ENCODE measurements at places on chromosomes 4 and X. TPM values are rescaled to one million over a fixed set of nuclear protein-coding genes. Genes with fewer than 3 reads are reported as not detected.

The NLGN3 gene
- 11.7 TPM for total RNA-seq

The SAT1 gene
- 55.8 TPM for total RNA-seq

The GDPD2 gene
- total RNA-seq: 7.0 TPM

The MBNL3 gene
- 3.4 TPM for total RNA-seq

The CT45A2 gene
- total RNA-seq: not detected

The FGF2 gene
- 127 TPM for total RNA-seq

The PPP2R2C gene
- 9.4 TPM for total RNA-seq

The WDR45 gene
- 21.4 TPM for total RNA-seq

All from WTC11 (cell line).